Keratinocyte (primary cell): ENCODE measurements at places on chromosomes 3 and 15. TPM values are rescaled to one million over a fixed set of nuclear protein-coding genes. Genes with fewer than 3 reads are reported as not detected.

ANKRD63 gene
- polyA plus RNA-seq = not detected in 3 replicates

GOLGA6L10 gene
- polyA plus RNA-seq = 0.36 to 1.6 TPM (median 1.3 TPM) in 3 replicates

DNA sequence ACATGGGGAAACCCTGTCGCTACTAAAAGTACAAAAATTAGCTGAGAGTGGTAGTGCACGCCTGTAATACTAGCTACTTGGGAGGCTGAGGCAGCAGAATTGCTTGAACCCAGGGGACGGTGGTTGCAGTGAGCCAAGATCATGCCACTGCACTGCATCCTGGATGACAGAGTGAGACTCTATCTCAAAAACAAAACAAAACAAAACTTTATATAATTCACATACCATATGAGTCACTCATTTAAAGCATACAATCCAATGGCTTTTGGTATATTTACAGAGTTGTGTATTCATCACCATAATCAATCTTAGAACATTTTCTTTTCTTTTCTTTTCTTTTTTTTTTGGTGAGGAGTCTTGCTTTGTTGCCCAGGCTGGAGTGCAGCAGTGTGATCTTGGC, 8.7 kb downstream of the PXK start:
- no peak for DNase-seq

DNA sequence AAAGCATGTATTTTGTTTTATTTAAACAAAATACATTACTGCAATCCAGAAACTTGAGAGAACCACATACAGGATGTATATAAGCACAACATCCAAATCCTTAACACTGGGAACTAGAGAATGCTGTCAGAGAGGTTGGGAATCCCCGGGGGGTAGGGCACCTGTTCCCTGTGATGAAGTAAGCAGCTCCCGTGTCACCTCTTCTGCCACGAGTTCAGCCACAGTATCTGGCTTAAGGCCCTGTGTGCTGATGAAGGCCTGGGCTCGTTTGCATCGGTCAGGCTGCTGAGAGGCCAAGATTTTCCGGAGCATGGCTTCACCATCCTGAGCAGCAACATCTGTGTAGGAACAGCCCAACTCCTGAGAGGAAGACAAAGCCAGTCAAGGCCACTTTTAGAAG, 36.4 kb downstream of the EIF3J start:
- no peak for DNase-seq

IGF1R gene
- 13.3 to 30.0 TPM (median 14.5 TPM) in 3 replicates for polyA plus RNA-seq

GRCh38 chr15:77002954-77003912, 8.3 kb downstream of the PSTPIP1 start:
- no peak for DNase-seq

- no peak for DNase-seq
These were observed 19.5 kb downstream of the PTH1R start for GRCh38 chr3:46897031-46897430.

DNA sequence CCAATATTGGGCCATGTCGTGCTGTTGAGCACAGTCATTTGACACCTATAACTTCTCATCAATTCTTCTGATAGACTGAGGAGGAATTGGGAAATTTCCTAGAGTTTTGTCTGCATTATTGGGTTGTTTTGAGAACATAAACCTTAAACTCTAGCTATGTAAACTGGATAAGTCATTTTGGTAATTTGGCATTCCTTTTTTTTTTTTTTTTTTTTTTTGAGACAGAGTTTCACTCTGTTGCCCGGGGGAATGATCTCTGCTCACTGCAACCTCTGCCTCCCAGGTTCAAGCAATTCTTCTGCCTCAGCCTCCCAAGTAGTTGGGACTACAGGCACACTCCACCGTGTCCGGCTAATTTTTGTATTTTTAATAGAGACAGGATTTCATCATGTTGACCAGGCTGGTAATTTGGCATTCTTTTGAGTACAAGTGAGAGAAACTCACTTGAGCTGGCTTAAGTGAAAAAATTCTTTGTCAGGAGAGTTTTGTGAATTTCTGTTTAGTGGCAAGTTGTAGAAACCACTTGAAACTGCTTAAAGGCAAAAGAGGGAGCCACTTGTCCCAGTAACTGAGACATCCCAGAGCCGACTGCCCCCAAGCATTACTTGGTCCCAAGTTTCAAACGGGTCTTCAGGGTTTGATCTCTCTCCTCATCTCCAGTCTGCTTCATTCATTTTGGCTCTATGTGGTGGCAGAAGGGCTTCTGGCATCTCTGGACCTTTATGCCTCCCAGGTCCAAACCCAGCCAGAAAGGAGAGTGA, 34.9 kb downstream of the FLNB start:
- DNase-seq = no peak

- DNase-seq = no peak
These were observed 6.8 kb upstream of the TAMM41 start for GRCh38 chr3:11853450-11853849.

- no peak for DNase-seq
These were observed 179.4 kb upstream of the CGNL1 start for GRCh38 chr15:57196865-57197264.

ISLR gene
- polyA plus RNA-seq = not detected in 3 replicates

LYSMD2 gene
- polyA plus RNA-seq = 6.4 to 12.7 TPM (median 7.4 TPM) in 3 replicates

TMC3 gene
- not detected in 3 replicates for polyA plus RNA-seq

DNA sequence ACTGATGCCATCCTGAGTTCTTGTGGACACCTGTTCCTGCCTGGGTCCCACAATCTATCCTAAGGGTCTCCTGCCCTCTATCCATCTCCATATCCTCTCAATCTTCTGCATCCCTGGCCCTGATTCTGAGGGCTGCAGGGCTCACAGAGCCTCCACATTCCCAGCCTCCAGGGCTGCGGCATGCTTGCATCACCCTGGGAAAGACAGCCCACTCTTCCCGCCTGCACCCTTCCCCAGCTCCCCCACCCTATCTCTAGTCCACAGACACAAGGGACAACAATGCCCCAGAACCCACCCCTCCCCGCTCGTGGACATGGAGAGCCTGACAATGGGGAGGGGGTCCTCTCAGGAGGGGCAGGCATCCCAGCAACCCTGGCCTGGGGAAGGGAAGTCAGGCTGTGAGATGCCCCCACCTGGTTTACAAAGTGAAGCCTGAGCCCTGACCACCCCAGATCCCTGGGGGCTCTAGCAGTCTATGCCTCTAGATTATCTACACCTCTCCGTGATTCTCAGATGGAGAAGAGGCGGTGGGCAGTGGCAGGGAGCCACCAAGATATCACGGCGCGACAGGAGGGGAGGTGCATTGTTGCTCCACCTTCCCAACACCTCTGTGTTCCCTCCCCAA, 10.3 kb downstream of the SEMA3G start:
- no peak for DNase-seq

GRCh38 chr3:127356381-127356780, 68.5 kb upstream of the PRR20G start:
- no peak for DNase-seq

- no peak for DNase-seq
These were observed 534.4 kb downstream of the ZNF385D start for GRCh38 chr3:21216598-21216997.

HTR3E gene
- not detected in 3 replicates for polyA plus RNA-seq

WDR93 gene
- polyA plus RNA-seq = 0.05 to 0.08 TPM in 2 of 3 replicates, not detected in the other

- no peak for DNase-seq
These were observed 40.5 kb downstream of the TRAT1 start for GRCh38 chr3:108862865-108863798.

TTLL3 gene
- polyA plus RNA-seq = 11.3 to 19.1 TPM (median 11.7 TPM) in 3 replicates

GRCh38 chr3:143644370-143645089, 203.7 kb downstream of the SLC9A9 start:
- peak; percentile 11 for DNase-seq

LEKR1 gene
- polyA plus RNA-seq = 0.14 to 0.63 TPM in 2 of 3 replicates, not detected in the other

DNA sequence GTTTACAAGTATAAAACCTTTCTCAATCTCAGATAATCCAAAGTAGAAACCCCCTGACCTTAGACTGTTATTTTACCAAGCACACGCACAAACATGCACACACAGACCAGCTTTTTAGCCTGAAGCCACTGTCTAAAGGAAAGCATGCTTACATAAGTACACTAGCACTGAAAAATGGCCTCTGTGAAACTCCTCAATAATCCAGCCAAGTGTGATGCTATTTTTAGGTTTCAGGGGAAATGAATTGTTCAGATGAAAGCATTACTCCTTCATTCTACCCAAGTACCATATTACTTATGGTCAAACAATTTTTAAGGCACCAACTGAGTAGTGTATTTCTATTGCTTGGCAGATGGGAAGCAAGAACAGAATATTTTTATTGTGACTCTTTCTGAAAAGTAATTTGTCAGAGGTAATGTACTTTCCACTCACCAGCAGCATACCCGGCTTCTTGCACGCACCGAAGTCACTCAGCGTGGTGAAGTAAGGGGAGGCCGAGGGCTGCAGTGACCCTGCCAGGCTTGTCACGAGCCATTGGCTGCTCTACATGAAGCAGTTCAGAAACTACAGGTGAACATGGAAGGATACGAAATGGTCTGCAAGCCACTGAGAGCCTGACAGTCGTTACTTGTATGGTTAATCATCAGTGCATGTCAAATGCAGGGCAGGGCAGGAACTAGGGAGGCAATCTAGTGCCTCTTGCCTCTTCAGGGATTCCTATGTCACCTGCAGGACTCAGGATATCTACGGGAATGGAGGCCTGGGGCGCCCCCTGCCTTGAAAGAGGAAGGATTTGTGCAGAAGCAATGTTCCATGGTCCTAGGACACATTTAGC, 106.7 kb downstream of the GABRB3 start:
- DNase-seq = no peak

GRCh38 chr3:15724446-15724845, 73.3 kb downstream of the ANKRD28 start:
- DNase-seq = no peak

GRCh38 chr3:60076331-60076730, 1026.5 kb upstream of the CFAP20DC start:
- DNase-seq = no peak

GRCh38 chr15:60525341-60526039, 46.5 kb upstream of the ICE2 start:
- no peak for DNase-seq

DNA sequence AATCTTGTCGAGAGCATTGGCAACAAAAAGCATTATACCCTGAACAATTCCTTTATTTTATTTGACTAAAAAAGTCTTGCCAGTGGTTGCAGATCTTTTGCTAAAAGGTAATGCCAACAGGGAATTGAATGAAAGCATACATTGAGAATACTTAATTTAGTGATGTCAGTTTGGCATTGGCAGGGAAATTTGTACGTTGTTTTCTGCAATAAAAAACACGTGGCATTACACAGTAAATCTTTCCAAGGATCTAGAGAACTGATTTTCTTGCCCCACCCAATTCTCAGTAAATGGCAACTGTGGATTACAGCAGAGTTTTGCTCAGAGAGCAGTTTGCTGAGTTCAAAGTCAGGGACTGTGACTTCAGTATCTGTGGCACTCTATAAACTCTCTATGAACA, 38.3 kb upstream of the IGSF10 start:
- DNase-seq = no peak

- DNase-seq = no peak
These were observed 25.0 kb upstream of the VPS39 start for GRCh38 chr15:42233107-42233506.

- no peak for DNase-seq
These were observed 46.1 kb downstream of the AMOTL2 start for GRCh38 chr3:134328147-134328591.
